Fibroblast of gingiva (primary cell): ENCODE measurements at places on chromosomes 7 and 10.
A peak's percentile ranks its signal among the peaks of the same experiment; 100 is the strongest.

DNA sequence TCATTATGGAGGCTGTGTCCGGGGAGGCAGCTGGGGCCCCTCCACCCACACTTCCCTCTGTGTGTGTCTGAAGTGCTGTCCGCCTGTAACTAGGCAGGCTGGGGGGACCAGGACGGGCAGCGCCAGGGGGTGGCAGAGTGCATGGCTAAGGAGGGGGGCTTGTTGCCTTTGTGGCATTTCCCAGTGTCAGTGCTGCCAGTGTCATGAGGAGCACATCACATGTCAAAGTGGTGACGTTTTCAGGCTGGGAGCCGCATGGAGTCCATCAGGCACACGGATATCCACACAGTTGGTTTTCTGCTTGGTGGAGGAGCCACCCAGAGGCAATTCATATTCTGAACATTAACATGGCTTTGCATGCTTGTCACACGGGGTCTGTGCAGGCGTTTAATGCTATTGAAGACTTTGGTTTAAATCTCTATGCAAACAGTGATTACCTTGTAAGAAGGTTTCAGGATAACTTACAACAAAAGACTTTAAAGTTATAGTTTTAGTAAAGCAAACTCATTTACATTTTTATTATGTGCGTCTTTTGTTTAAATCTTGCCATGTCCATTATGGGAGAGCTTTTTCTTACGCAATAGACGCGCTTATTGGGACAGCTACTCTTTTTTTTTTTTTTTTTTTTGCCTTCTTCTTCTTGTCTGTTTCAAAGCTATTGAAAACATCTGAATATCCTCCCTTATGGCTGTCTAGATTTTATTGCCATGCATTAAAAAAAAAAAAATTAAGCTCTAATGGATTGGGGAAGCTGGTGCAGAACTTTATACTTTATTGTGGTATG, 52.9 kb downstream of the C10orf67 start:
- no peak for DNase-seq

GRCh38 chr10:62924344-62924748, 108.2 kb upstream of the EGR2 start:
- no peak for DNase-seq

- DNase-seq: peak; percentile 78
These were observed 40.5 kb upstream of the UBE2H start for GRCh38 chr7:129993275-129993674.

- no peak for DNase-seq
These were observed 16.4 kb downstream of the FAM241B start for GRCh38 chr10:69646185-69647060.

- DNase-seq: no peak
These were observed 16.5 kb downstream of the ADAP1 start for GRCh38 chr7:937856-938484.

DNA sequence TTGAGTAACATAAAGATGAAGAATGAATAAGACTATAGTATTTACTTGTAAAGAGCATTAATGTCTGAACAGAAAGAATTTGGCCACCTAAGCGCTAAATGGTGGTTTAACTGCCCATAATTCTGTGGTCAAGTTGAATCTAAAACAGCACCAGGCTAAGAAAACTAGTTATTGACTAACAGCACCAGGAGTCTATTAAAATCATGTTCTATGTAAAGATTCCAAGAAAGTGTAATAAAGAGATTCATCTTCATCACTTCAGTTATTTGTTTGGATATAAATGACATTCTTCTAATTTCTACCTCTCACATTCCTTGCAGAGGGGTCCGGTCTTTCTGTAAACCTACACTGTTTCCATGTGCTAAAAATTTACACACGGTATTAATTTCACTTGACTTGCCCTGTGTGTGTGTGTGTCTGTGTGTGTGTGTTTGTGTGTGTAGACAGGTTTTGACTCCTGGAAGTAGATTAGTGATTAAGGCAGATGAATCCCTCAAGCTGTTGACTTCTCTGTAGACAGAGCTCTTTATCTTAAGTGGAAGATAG, 84.4 kb downstream of the KLF6 start:
- DNase-seq: no peak

DNA sequence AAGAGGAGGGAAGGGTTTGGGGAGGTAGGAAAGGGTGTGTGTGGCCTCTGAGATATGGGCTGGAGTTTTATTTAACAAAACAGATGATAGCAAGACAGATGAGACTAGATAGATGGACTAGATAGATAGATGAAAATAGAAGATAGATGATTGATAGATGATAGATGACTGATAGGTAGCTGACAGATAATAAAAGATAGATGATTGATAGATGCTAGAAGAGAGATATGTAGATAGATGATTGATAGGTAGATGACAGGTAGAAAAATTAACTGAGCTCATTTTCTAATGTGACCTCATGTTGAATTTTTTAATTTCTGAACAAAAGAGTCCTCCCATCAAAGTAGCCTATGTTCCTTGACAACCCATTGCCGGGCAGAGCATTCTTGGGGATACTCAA, 116.6 kb upstream of the SFMBT2 start:
- DNase-seq: no peak

GRCh38 chr10:79209340-79209739, 137.9 kb upstream of the PPIF start:
- DNase-seq: no peak

GRCh38 chr7:101218236-101219125, 516 bp downstream of the ZNHIT1 start:
- DNase-seq: peak; percentile 12

- no peak for DNase-seq
These were observed 164.1 kb upstream of the RHEB start for GRCh38 chr7:151683615-151684407.

DNA sequence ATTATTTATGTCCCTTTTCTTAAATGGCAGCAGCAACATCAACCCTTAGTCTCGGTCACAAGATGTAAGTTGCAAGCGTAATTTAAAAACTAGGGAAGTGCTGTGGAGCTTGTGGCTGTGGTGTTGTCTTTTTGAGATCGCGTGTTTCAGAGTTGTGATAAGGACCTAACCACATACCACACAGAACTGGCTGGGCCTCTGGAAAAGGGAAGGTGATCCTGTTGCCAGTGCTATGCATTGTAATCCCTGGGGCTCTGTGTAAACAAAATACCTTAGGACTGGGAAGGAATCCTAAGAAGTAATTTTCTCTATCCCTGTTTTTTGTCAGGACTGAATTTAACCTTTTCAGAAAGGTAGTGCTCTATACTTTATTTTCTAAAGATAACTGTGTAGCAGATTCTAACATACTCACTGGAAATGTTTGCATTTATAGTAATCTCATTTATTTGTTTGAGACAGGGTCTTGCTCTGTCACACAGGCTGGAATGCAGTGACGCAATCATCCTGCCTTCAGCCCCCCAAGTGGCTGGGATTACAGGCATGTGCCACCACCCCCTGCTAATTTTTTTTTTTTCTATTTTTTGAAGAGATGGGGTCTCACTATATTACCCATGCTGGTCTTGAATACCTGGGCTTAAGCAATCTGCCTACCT, 60.4 kb downstream of the INPP5F start:
- no peak for DNase-seq

- peak; percentile 78 for DNase-seq
These were observed at the start of gene AKR1C3 for GRCh38 chr10:5094265-5095205. TSS of gene AKR1C3 (plus strand) at chr10:5094414. CDS start at chr10:5094445, 31 bp downstream.

- DNase-seq: no peak
These were observed 49.0 kb downstream of the YKT6 start for GRCh38 chr7:44249639-44250234.

- DNase-seq: no peak
These were observed 34.8 kb downstream of the MGMT start for GRCh38 chr10:129501652-129502436.

DNA sequence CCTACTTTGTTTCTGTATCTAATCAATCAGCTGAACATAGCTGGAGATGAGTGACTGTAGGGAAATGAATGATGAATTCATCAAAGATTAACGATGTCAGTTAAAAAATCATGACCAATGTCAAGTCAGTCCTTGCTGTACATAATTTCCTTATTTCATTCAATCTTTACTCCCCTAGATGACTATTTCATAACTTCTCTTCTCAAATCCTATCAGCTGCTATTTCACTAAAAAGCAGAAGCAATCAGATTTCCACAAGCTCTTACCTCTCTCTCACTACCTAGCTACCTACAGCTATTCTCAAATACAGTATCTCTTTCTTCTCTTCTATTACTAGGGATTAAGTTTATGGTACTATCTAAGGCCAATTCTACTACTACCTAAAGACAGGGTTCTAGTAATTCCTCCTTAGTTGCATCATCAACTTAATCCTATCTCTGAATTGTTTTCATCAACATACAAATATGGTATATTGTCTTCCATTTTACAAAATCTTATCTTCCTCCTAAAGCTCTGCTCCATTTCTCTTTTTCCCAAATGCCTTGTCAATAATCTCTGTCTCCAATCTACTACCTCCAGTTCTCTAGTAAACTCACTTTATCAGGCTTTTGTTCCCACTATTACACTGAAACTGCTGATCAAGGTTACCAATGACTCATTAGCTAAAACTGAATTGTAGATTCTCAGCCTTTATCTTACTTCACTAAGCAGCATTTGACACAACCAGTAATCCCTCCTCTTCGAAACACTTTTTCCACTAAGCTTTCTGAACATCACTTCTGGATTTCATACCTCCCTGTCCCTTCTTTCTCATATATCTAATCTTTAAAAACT, 28.4 kb downstream of the JMJD1C start:
- DNase-seq: no peak

DNA sequence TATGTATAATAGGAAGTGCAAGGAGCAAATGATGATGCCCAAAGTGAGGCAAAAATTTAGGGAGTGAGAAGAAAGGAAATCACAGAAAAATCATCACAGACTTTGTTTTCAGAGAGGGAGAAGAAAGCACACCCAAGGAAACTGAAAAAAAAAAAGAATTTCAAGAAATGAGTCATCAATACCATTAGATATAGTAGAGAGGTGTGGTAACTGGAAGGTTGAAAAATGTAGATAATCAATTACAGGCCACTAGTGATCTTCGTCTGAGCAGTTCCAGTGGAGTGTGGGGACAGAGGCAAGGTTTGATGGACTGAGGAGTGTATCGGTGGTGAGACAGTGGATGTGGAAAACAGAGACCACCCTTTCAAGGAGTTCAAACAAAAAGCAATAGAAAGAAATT, 31.7 kb downstream of the ASB4 start:
- no peak for DNase-seq

DNA sequence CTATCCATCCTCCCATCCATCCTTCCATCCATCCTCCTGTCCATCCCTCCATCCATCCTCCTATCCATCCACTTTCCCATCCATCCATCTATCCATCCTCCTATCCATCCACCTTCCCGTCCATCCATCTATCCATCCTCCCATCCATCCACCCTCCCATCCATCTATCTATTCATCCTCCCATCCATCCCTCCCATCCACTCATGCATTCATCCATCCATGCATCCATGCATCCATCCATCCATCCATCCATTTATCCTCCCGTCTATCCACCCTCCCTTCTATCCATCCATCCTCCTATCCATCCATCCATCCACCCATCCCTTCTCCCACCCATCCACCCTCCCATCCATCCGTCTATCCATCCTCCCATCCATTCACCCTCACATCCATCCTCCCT, 25.2 kb upstream of the PSMG3 start:
- DNase-seq: no peak

DNA sequence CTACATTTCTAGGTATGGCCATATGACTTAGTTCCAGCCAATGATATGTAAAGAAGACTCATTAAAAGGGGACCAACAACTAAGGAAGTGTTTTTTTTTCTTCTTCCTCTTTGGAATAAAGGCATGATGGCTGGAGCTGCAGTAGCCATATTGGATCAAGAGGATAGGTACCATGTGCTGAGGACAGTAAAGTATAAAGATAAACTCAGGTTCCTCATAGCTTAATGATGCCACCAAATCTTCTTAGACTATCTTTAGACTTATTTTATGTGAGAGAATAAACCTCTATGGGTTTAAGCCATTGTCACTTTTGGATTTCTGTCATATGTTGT, 85.3 kb downstream of the ANLN start:
- DNase-seq: no peak

DNA sequence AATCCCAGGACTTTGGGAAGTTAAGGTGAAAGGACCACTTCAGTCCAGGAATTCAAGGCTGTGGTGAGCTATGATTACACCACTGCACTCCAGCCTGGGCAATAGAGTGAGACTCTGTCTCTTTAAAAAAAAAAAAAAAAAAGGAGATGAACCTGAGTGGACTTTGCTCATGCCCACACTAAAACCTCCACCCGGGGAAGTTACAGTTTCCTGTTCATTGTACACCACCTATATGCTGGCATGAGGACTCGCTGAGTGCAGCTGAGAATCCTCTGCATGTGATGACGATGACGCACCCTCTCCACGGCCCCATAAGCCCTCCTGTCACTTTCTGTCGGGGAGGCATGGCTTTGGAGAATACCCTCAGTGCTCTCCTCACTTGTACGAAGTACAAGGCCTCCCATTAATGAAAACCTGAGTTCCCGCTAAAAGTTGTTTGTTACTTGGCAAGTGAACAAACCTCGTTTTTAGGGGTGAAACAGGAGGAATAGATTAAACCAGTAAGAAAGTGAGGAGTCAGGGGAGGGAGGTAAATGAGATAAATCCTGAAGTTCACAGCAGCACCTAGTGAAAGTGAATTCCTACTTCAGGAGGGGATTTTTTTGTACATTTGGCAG, 15.9 kb downstream of the TMEM176B start:
- no peak for DNase-seq

- peak; percentile 58 for DNase-seq
These were observed 64.0 kb downstream of the DLG5 start for GRCh38 chr10:77862595-77862994.

DNA sequence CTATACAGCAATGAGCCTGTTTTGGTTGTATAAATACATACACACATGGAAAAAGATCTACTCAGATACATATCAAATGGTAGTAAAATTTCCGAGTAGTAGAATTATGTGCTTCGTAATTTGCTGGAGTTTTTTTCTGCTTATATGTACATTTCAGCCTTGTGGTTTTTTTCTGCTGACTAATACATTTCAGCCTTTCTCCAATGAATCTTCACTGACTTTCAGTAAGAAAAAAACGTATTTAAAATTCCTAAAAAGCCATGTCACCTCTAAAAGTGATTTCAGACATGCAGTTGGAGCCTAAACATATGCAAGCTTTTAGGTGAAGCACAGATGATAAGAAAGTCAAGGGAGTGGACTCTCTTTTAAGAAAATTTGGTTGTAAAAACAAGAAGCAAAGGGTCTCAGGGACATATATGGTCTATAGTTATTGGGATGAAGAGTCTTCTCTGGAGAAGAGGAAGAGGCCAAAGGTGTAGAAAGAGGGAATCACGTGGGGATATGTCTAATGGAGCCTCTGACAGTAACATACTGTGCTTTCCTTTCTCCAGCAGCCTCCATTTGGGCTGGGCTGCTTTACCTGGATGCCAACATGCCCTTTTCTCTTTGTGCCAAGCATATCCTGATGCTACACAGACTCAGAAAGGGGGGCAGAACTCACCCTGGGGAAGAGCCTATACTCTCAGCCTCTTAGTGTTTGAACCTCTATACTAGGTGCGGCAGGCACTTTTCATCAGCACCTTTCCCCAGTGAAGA, 2.4 kb downstream of the AMPH start:
- no peak for DNase-seq

DNA sequence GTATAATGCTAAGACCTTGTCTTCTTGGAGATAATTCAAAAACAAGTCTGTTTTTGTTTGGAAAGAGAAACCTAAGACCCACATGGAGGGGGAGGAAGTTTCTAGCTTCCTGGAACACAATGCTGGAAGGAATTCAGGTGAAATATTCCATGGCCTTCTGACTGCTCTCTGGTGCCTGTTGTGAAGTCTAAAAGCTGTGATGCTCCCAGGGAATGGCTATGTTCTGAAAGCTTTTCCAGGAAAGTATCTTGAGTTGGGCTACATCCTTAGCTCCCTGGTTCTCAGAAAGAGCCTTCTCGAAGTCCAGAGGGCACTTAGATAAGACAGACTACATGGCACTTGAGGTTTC, 12.5 kb upstream of the PFKP start:
- peak; percentile 48 for DNase-seq
